ENCODE measurements at places on chromosomes 2 and 18.

GRCh38 chr18:33814546-33814945, 236.5 kb downstream of the ASXL3 start:
- DNase-seq = no peak

DNA sequence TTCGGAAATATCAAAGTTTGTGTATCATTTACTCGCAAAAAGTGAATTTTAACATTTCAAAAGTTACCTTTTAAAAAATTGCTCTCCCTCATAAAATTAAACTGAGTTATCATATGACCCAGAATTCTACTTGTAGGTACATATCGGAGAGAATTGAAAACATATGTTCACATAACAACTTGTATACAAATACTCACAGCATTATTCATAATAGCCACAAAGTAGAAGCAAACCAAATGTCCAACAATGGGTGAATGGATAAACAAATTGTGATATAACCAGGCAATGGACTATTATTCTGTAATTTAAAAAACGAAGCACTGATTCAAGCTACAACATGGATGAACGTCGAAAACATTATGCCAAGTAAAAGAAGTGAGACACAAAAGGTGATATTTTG, 412.0 kb upstream of the TCF4 start:
- DNase-seq = no peak

DNA sequence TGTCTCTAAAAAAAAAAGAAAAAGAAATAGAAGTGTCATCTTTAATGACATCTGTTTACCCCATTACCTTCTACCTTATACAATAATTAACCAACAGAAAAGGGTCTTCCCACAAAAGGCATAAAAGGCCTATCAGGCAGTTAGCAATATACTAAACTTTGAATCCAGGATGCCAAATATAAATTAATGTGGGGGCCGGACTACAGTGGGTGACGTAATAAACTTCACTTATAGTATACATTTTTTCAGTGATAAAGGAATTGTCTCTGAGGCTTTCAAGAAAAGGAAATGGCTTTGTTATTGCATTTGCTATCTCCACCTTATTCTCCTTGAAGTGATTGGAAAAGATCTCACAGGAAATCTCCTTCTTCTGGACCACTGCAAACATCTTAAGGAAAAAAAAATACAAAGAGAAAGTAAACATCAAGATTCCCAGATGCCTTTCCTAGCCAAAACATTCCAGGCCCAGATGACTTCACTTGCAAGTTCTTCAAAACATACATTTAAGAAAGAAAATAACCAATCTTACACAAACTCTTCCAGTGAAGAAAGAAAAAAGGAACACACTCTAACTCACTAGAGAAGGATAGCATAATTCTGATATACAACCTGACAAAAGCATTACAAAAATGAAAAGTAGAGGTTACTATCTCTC, 126.2 kb upstream of the CAB39 start:
- no peak for DNase-seq

GRCh38 chr2:128298846-128299507, 19.7 kb downstream of the HS6ST1 start:
- DNase-seq = no peak

DNA sequence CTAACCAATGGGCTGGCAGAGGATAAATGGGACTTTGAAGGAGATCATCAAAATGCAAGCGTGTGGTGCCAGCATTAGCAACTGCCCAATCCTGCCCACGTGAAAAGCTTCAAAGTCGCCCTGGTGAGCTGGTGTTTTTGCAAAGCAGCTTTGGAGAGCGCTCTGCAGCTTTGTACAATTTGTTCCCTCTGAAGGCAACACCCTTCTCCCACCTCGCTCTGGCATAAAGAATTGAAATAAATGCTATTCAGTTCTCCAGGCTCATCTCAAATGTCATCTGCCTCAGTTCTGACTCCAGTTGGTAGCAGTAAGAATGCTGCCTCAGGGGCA, 3.5 kb downstream of the COPS9 start:
- no peak for DNase-seq

GRCh38 chr2:56732946-56733345, 549.2 kb downstream of the CCDC85A start:
- no peak for DNase-seq

GRCh38 chr18:50832754-50833153, 12.9 kb upstream of the MRO start:
- DNase-seq = no peak

DNA sequence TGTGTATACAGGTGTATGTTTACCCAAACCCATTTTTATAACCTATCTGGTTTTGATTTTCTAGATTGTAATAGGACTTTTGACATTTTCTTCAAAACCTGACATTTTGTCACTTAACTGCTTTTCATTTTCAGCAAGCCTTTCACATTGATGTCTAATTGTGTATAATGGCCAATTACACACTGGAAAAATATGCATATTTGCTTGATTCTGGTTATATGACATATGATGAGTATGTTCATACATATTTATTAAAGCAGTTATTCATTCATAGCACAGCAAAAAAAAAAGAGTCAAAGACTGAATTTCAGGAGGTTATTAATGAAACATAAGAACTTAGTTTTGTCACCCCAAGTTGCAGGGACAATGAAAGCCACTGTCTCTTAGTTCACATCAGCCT, 307.7 kb upstream of the TNP1 start:
- no peak for DNase-seq

DNA sequence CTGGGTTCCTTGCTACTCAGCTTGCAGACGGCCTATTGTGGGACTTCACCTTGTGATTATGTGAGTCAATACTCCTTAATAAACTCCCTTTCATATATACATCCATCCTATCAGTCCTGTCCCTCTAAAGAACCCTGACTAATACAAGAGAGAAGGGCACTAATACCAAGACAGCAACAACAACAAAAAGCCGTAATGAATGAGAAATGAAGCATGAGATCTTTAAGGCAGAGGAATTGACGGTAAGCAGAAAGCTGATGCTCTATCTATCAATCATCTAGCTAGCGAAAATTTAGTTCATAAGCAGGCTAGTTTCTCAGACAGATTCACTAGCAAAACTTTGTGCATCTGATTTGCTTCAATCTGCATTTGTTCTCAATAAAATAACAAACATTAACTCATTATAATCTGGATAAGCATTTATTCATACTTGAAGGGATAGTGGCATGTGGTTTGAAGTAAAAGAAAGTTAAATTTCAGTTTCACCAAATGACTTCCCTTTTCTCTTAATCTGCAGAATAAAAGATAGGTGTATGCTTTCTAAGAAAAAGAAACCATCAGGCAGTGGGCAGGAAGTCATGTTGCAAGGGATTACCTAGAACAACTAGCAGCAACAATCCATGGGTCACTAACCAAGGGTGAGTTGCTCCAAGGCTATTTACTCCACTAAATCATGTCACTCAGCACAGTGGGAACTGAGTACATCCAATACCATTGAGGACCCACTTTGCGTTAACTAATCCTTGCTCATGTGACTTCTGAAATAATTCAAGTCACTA, 376.5 kb downstream of the TMEM182 start:
- DNase-seq = no peak

GRCh38 chr2:119280680-119281079, 57.0 kb downstream of the STEAP3 start:
- DNase-seq = no peak

Measured in omental fat pad (tissue), 4 donors.